GM13977 (cell line): ENCODE measurements at places on chromosomes 1 and 21.

DNA sequence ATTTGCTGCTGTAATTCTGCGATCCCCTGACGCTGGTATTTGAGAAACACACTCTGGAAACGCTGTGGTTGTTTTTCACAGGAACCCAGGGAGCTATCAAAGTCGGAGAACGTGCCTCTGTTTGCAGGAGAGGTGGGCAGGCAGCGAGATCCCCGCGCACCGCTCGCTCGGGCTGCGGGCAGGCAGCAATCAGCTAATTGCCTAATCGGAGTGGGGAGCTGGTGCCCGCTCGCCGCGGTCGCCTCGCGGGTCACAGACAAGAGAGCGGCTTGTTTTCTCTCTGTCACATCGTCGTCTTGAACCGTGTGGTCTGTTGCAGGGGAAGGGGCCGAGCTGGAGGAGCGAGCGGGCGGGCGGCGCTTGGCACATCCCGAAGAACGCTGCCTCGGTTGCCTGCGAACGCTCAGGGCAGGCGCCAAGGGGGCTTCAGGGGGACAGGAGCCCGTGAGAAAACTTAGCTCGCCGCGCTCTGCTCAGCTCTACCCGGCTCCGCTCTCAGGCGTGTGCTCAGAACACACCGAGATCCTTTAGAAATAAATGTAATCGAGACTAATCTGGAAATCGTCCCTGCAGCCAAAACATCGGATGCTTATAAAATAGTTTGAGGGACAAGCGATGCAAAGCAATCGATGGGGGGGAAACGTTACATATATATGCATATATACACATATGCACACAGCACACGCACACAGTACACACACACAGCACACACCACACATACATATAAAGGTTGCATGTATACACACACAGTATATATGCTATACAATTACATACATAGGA, 93.6 kb upstream of the SMYD2 start:
- DNase-seq, result no peak

DNA sequence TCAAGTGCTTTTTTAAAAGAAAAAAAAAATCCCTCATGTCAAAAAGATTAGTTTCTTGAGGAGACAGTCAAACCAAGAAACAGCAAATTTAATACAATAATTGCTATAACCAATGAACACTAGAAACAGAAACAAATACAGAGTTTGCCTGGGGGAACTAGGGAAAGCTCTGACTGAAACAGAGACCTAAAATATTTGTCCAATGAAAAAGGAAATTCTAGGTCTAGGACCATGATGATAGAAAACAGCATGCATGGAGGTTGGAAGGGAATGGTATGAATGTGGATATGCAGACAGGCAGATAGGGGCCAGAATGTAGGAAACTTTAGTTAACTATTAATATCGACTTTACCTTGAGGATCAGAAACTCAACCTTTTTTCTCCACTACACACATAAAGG, 31.4 kb downstream of the RNF115 start:
- no peak for DNase-seq

DNA sequence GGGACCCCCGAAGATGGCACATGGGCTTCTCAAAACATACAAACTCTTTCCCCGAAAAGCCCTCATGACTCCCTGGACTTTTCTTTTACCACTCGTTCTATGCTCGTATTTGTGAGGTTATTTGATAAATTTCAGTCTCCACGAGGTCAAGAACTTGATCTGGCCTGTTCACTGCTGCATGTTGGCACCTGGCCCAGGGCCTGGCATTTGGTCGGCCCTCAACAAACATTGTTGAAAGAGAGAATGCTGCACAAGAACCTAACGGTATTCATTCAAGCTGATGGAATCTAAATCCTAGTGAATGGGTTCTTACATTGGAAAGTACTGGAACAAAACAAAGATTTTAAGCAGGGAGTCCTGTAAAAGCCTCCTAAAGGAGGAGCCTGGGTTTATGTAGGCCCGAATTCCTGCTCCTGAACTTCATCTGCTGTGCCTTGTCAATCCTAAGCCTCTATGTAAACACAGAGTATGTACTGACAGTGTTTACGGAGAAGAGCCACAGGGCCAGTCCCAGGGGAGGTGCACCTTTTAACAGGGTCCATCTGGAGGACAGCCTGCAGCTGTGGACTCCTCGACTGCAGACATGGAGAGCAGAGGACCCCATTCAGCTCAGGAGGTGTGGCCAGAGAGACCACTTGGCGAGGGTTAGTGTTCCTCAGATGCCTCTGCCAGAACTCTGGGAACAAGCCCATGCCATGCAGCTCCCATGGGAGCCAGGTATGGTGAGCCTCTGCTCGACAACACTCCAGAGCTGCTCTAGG, 46.9 kb downstream of the L1TD1 start:
- DNase-seq, result no peak

GRCh38 chr1:37410815-37411214, 63.6 kb upstream of the ZC3H12A start:
- no peak for DNase-seq
